ENCODE measurements at places on chromosomes 13 and 19.
A peak's percentile ranks its signal among the peaks of the same experiment; 100 is the strongest.

GRCh38 chr19:38596057-38596981 is 21.4 kb downstream of the MAP4K1 start:
- DNase-seq, result no peak

GRCh38 chr13:43307921-43308433 is 284.6 kb downstream of the DNAJC15 start:
- peak; percentile 93 for DNase-seq

DNA sequence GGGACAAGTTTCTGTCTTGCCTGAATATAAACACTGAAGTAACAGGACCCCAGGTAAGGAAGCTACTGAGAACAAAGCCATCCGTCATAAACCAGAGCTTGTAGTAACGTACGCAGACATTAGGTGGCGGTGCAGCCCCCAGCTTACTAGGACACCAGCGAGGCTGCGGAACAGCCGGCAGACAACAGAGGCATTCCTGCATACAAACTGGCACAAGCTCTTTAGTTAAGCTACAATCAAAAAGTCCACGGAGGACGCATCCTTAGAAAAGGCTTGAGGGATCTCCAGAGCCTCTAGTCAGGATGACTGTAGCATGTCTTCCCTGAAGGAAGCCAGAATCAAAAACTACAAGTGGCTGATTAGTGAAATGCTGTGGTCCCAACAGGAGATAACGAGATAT is 26.2 kb downstream of the ZNF160 start:
- peak; percentile 15 for DNase-seq

GRCh38 chr19:7870571-7871436 is 3.4 kb downstream of the PRR36 start:
- no peak for DNase-seq

- no peak for DNase-seq
These were observed 48.2 kb downstream of the PTPRS start for GRCh38 chr19:5292453-5292821.

- peak; percentile 63 for DNase-seq
These were observed 474 bp upstream of the IFT88 start for GRCh38 chr13:20566468-20566897.

- DNase-seq, result peak; percentile 89
These were observed 17.1 kb upstream of the LATS2 start for GRCh38 chr13:21078501-21078900.

DNA sequence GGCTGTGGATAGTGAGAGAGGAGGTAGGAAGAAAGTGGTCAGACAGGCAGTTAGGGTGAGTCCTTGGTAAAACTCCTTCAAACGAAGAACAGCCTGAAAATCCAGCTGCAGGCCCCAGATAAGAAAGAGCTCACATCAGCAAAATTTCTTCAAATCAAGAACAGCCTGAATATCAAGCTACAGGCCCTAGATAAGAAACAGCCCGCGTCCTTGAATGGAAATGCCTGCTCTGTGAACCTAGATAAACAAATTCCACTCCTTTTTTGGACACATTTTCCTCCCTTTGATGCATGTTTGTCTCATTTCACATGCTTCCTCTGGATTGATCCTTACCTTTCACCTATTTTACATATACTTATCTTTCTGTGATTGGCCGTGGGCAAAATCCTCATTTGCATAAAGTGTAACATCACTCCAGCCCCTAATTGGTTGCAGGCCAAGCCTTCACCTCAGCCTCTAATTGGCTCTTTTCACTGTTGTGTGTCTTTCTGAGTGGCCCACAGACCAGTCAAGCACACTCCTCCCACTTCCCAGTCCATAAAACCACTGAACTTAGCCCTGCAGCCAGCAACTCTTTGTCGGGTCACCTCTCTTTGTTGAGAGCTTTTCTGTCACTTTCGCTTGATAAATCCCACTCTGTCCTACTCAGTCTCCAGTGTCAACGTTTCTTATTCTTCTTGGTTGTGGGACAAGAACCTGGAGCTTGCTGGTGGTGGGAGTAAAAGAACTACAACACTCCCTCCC is 6.0 kb upstream of the SULT2A1 start:
- no peak for DNase-seq

GRCh38 chr13:26449063-26449848 is 108.2 kb upstream of the WASF3 start:
- peak; percentile 29 for DNase-seq

GRCh38 chr13:40016953-40017660 is 361.6 kb downstream of the COG6 start:
- DNase-seq, result no peak

DNA sequence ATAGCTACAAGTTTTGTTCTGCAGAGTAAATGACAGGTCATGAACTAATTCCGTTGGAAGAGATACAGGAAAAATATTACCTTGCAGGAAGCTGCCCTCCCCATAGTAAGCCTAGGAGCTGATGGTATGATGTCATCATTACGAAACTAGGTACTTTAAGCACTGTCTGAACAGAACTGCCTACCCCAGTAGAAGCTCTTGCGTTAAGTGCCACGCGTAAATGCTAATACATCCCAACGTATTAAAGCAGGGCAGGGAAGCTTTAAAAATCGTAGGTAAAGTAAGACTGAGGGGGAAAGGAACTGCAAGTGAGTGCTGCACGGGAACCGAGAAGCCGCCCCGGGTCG is 572 bp downstream of the UGGT2 start:
- peak; percentile 64 for DNase-seq

GRCh38 chr19:12656899-12657571 is 9.5 kb downstream of the MAN2B1 start:
- no peak for DNase-seq

GRCh38 chr13:96299235-96299634 is 209.3 kb downstream of the HS6ST3 start:
- DNase-seq, result no peak

GRCh38 chr19:14411161-14411937 is 7.8 kb downstream of the DDX39A start:
- no peak for DNase-seq

DNA sequence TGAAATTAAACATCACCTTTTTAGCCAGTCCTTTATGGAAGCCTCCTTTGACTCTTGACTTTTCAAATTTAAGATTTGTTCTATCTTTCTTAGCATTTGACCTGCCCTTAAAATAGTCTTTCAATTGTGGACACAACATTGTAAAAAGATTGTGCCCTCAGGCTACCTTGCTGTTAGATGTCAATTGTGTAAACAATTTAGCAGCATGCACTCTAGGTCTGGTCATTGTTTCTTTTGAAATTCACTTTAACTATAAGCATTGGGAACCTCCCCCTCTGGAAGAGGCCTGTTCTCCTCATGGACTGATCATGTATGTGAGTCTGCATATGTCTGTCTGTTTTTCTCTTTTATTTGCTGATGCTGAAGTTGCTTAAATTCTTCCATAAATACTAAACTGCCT is 31.5 kb upstream of the PABPC3 start:
- DNase-seq, result no peak

- peak; percentile 25 for DNase-seq
These were observed 12.4 kb downstream of the RTN2 start for GRCh38 chr19:45484273-45484945.

DNA sequence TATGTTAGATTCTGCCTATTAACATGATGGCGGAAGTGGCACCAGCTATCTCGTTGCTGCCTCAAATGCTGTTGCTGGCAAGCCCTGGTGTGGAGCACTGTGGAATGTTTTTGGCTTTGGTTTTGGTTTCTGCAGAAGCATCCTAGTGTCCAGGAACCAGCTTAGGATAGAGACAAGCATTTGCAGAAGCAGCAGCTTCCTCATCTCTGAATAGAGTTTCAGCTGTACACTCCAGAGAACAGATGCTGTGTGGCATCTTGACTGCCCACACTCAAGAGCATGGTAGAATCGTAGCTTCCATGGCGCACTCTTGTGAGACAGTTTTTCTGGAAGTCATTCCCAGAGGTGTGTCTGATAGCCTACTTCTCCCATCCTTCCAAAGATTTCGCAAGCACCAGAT is 145.3 kb upstream of the RXFP2 start:
- DNase-seq, result no peak

GRCh38 chr13:101417501-101417900 is 1.2 kb upstream of the NALCN start:
- DNase-seq, result no peak

GRCh38 chr13:50745542-50746115 is 97.9 kb downstream of the DLEU7 start:
- DNase-seq, result no peak

DNA sequence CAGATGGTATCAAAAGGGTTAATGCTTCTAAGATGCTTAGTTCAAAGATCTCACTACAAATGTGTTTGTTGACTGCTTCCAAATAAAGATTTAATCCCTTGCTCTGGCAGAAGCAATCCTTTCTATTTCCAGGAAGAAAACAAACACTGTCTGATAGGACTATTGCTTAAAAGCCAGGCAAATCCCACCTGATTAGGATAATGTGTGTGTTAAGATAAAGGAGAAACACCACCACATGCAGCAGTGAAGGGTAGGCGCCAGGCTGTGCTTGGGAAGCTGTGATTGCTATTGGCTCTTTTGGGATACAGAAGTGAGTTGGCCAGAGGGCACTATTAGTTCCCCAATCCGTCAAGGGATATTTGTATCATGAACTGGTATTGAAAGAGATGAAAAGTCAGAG is 62.8 kb upstream of the LRCH1 start:
- DNase-seq, result no peak

DNA sequence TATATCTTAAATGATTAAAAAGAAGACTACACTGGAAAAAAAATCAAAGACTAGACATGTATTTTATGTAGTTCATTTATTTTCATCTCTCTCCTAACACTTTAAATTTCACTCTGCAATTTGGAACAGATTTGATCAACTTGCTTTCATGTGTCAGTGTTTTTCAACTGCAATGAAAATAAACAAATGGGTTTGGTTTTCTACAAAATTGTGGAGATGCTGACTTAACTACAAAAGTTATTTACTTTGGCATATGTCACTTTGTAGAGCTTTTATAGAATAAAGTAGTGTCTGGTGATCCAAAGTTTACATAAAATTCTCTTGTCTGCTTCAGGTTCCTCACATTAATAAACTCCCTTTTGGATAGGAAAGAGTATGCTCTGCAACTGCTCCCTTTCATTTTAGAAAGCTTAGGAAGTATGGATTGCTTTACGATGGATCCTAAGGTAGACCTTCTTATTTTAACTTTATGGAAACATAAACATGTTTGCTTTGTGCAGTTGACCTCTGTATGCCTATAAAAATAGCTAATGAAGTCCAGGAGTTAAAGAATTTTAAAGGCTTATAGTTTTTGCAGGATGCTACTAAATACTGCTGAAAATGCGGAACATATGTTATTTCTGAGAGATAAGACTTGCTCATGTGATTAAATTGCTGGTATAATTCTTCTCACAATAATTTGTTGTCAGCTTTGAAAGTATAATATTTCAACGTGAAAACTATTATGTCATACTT is 815.9 kb downstream of the PCDH9 start:
- DNase-seq, result no peak

- DNase-seq, result no peak
These were observed 15.1 kb upstream of the CACNG8 start for GRCh38 chr19:53947624-53948023.
